CD4-positive, alpha-beta memory T cell (primary cell): ENCODE measurements at places on chromosomes 5 and 9. TPM values are rescaled to one million over a fixed set of nuclear protein-coding genes. Genes with fewer than 3 reads are reported as not detected.
A peak's percentile ranks its signal among the peaks of the same experiment; 100 is the strongest.

The TMEM215 gene
- total RNA-seq, result not detected

The IARS1 gene
- total RNA-seq, result 112 TPM

GRCh38 chr9:6735422-6735821 lies 22.4 kb upstream of the KDM4C start:
- DNase-seq, result no peak

The SUSD1 gene
- 3.6 TPM for total RNA-seq

DNA sequence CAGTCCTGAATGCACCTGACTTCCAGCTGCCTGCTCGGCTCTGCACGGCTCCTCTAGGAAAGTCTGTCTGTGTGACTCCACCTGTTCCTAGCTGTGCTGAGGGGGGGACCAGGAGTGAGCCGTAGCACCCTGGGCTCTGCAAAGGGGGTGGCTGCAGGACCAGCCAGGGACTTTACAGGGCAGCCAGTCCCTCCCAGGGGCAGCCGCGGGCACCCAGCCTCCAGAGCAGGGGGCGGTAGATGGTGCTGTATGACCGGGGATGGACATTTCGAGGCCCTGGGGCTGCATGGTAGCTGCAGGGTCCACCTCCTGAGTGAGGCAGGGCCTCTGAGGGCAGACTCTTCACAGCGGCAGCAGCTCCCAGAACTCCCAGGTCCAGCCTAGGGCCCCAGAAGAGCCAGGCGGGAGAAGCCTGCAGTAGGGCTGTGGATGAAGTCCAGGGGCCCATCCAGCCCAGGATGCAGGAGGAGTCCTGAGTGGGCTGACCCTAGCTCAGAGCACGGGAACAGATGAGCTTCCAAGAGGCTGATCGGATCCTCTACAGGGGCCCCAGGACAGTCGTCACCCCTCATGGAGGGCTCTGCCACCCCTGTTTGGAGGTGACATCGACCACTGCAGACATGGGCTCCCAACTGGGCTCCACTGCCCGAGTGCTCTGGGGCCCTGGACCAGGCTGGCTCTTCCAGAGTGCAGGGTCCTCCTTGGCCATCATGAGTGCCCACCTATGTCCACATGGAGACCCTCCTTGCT lies 105.4 kb downstream of the ZNF354C start:
- DNase-seq, result no peak

- DNase-seq, result no peak
Observed at GRCh38 chr5:168128557-168128956, 162.9 kb upstream of the WWC1 start.

The CEL gene
- 1.2 TPM for total RNA-seq

DNA sequence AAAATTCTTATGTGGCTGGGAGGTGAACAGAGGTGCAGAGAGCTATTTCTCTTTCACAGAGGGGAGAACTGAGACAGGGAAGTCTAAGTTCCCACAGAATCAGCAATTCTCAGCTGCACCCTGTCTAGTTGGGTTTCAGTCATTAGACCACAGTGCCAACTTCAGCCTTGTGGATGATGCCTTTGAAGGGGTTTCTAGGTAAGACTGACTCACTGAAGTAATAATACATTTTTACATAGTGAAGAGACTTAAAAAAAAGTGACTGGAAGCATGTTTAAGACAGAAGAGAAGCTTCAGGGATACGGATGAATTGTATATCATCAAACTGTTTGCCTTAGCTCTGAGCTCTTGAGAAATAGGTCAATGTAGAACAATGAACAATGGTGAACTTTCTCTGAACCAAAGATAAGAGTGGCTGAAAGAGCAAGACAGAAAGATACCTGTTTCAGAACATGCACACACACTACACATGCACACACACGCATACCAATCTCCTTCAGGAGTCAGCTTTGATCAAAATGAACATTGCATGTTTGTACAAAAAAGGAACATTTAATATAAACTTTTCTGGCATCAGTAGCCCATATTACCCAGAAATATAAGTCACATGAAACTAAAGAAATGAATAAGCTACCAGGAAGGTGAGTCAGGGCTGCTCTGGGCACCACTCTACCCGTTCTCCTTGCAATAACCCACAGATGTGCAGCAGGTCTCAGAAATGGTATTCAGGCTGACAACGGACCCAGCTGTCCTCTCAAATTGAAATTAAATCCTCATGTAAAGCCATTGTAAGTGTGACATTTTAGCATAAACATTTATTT lies 12.6 kb upstream of the FYB1 start:
- DNase-seq, result peak; percentile 51

The KLF4 gene
- total RNA-seq, result 0.19 TPM

The HCN1 gene
- not detected for total RNA-seq

GRCh38 chr5:372996-373709 lies 51.6 kb downstream of the AHRR start:
- no peak for DNase-seq

DNA sequence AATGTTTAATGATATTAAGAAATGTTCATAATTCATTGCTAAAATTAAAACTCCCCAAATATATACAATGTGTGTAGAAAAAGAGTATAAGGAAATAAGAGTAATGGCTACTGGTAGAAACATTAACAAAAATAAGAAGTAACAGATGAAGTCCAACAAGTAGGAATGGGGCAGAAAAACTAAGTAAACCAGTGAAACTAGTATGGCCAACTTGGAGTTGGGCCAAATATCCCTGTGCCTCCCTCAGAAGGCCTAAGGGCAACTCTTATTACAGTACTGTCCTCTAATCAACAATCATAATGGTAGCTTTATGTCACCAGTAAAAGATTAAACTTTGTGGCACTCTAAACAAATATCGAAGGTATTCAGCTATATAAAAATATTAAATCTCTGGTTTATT lies 93.5 kb downstream of the SSBP2 start:
- DNase-seq, result no peak
